ENCODE measurements at places on chromosomes 11 and 22. TPM values are rescaled to one million over a fixed set of nuclear protein-coding genes. Genes with fewer than 3 reads are reported as not detected.

- no peaks in the 10 kb centered on the region for H3K27me3 ChIP-seq
- H3K27ac ChIP-seq, result no peak overlapping the region
- H3K4me3 ChIP-seq, result no peak overlapping the region
- DNase-seq, result no peak
- H3K36me3 ChIP-seq, result no peaks in the 10 kb centered on the region
These were observed 413.0 kb upstream of the LRRC4C start for GRCh38 chr11:41872426-41872825.

DNA sequence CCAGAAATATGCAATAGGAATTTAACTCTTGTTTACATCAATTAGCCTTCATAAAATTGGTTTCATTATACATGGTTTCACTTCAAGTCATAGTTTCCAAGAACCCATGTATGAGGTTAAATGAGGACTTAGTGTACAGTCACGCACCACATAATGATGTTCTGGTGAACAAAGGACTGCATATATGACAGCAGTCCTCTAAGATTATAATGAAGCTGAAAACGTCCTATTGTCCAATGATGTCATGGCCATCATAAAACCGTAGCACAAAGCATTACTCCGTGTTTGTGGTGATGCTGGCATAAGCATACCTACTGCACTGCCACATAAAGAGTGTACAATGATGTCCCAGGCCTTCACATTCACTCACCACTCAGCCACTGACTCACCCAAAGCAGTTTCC, 31.1 kb downstream of the SMCO4 start:
- no peak overlapping the region for H3K4me3 ChIP-seq
- H3K4me1 ChIP-seq, result no peaks in the 10 kb centered on the region
- no peak for DNase-seq
- no peak overlapping the region for H3K27ac ChIP-seq

GRCh38 chr11:44760917-44761550, 34.3 kb downstream of the TSPAN18 start:
- no peaks in the 10 kb centered on the region for H3K27me3 ChIP-seq
- peaks cover 17% of the 10 kb centered on the region for H3K36me3 ChIP-seq
- no peaks in the 10 kb centered on the region for H3K4me1 ChIP-seq
- no peak overlapping the region for H3K27ac ChIP-seq
- no peak for DNase-seq

The MPPED2 gene
- total RNA-seq, result 0.96 TPM

The CELSR1 gene
- 0.76 TPM for total RNA-seq

The JAML gene
- total RNA-seq, result 71.5 TPM
